RPMI7951 (cell line): ENCODE measurements at places on chromosomes 12 and 14. TPM values are rescaled to one million over a fixed set of nuclear protein-coding genes. Genes with fewer than 3 reads are reported as not detected.

GRCh38 chr12:104903648-104904423, 54.3 kb downstream of the SLC41A2 start:
- DNase-seq = no peak

- no peak for DNase-seq
Measured at GRCh38 chr14:103909531-103910261, 18.6 kb upstream of the TDRD9 start.

GRCh38 chr12:85834378-85834777, 1.8 kb downstream of the RASSF9 start:
- no peak for DNase-seq

- DNase-seq = peak; percentile 90
Measured at GRCh38 chr12:80187660-80188090, 88.3 kb downstream of the OTOGL start.

DNA sequence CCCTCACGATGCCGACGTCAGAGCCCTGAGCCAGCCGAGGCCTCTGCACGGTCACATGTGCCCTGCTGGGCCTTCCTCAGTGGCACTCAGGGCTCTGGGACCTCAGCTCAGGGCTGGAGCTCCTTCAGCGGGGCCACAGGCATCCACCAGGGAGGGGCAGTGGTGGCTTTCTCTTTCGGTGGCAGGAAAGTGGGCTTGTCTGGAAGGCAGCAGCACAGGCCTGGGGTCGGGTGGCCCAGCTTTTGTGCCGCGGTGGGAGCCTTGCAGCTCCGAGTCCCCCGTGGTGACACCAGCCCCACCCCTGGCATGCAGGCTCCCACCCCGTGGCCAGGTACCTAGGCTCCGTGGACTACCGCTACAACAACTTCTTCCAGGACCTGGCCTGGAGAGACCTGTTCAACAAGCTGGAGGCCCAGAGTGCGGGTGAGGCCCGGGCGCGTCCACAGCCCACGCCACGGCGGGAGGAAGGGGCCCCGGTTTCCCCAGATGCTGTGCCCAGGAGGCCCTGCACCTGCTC, 14.2 kb upstream of the TEX22 start:
- no peak for DNase-seq

- DNase-seq = no peak
Measured at GRCh38 chr12:51475543-51475942, 50.9 kb downstream of the SLC4A8 start.

GRCh38 chr14:22872033-22872832, 693 bp downstream of the LRP10 start:
- DNase-seq = peak; percentile 71

DNA sequence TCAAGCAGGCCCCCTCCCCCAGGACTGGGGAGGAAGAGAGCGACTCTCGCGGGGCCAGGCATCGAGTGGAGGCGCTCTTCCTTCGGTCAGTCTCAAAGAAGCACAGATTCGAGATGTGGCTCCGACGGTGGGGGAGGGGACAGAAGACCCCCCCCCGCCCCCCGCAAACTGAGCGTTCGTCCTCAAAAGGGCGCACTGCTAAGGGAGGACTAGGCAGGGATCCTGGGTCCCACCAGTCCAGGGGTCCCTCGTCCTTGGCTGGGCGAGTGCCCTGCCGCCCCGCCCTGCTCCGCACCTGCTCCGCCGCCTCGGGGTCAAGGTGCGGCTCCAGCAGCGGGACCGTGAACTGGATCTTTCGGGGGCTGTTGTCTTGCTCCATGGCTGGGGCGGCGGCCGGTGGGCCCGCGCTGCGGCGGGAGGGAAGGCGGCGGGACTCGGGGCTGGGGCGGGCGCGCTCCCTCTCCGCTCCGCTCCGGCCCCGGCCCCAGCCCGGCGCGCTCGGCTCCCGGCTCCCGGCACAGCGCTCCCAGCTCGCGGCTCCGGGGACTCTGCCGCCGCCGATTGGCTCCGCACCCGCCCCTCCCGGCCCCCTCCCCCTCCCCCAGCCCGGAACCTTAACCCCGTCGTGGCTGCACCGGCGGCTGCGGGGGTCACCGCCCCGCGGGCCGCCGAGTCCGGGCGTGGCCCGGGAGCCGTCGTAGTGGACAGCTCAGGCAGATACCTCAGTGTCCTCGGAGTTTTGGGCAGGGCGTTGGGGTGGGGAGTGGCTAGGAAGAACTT, at the start of gene PPP1R1A:
Gene PPP1R1A (minus strand): TSS at position 550 of the 780 bp plus-strand sequence. CDS start 171 bp downstream, at position 379.
- no peak for DNase-seq

- no peak for DNase-seq
Measured at GRCh38 chr14:61838661-61839245, 76.5 kb downstream of the SNAPC1 start.

DNA sequence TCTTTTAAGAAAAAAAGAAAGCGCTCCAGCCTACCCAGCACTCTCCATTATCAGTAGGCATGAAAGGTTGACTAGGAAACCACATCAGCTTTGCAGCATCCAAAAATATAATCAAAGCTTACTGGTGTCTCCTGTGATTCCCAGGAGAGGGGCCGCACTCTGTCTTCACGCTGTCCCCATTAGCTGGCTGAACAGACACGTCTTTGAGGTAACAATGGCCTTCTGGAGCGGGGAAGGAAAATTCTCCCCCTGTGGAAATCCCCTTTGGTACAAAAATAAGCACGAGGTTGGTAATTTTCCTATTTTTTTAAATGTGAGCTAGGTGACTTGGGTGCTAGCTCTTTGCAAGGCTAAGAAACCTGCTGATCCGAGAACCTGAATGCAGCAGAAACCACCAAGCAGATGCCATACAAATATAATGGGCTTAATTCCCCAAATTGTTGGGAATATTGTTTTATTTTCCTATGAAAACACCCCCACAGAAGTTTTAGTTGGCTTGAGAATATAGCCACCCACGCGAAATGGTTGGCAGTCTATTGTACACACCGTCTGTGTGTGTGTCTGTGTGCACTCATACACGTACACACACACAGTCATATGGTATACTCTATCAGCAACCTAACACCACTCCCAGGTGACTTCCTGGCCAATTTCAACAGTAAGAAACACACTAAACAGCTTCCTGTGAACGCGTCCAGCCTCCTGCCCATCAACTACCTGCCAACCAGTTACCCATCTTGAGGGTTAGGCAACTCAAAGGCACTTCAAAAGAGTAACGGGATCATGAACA, 71.2 kb downstream of the KSR2 start:
- no peak for DNase-seq

DNA sequence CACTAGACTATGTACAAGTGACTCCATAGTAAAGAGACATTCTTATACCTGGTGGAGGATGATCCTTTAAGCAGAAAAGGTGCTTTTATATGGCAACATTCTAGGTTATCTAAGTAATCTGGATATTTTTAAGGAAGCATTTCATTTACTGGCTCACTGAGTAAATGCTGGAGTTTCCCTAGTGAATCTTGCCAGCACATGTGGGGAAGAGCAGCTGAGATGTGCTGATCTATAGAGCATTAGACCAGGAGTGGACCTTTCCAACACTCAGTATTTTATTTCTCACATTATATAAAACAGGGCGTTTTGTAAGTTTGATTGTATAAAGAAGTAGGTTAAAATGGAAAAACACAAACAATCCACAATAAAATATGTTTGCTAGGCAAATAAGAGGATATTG, 478.5 kb downstream of the ATP23 start:
- peak; percentile 52 for DNase-seq

DNA sequence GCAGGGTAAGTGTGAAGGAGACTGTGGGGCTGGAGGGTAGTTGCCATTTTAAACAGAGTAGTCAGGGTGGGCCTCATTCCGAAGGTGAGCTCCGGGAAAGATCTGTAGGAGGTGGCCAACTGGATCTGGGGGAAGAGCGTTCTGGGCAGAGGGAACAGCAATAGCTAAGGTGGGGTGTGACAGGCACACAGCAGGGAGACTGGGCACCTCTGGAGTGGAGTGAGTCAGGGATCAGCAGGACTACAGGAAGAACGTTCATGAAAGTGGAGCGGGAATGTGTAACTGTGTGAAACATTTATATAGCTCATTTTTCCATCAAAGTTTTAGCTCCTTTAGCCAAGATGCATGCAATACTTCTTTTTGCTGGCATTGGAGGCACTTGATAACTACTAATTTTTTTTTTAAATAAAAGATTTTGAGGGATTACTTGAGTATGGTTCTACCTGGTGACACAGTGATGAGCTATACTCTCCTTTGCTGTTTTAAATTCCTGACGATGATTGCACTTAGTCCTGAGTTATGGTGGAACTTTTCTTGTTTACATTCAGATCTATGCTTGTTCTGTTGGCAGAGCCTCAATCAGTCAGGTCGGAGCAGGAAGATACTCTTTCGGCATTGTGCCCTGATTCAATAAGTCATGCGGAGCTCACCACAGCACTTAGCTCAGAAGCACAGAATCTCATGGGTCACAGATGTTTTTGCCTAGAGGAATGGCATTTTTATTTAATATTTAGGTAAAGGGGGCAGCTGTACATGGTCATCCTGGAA, 106.4 kb downstream of the WIF1 start:
- DNase-seq = no peak

GRCh38 chr14:103705118-103705503, 10.1 kb downstream of the XRCC3 start:
- DNase-seq = no peak

GRCh38 chr12:44441155-44441554, 435.0 kb downstream of the NELL2 start:
- DNase-seq = no peak

- DNase-seq = no peak
Measured at GRCh38 chr12:112349431-112349830, 32.8 kb downstream of the HECTD4 start.

DNA sequence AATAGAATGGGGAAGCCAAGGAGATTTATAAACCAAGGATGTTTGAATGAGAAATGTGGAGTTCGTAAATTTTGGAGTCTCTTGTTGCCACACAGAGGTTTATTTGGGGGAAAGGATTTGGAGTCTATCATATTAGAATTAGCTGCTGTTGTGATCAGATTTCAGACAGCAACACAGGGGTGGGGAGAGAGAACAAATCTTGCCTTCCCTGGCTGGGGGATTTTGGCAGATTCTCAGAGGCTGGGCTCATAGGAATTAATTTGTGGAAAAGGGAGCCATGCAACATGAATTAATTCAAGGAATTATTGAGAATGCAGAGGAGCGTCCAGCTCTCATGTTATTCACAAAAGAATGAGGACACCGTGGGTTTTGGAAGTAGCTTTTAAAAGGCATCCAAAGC, 73.9 kb upstream of the PRMT8 start:
- no peak for DNase-seq

GRCh38 chr12:123468786-123469185, 10.8 kb downstream of the SNRNP35 start:
- DNase-seq = no peak

DNA sequence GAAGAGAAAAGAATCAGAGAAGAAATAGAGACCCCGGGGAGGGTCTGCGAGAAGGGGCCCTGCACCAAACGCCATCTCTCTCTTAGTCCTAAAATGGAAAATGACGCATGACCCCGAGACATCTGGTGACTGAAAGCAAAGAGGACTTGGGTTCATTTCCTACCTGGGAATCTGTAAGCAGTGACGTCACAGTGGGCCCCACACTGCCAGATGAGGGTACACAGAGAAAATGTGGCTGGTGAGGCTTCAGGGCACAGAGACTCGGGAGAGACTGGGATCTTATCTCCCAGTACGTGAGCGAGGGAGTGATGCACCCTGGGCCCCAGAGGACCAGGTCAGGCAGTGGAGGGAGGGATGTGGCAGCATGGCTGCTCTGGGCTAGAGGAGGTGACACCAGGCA, 288.1 kb upstream of the SFSWAP start:
- no peak for DNase-seq

GRCh38 chr12:119669744-119670472, 2.0 kb downstream of the PRKAB1 start:
- no peak for DNase-seq

DNA sequence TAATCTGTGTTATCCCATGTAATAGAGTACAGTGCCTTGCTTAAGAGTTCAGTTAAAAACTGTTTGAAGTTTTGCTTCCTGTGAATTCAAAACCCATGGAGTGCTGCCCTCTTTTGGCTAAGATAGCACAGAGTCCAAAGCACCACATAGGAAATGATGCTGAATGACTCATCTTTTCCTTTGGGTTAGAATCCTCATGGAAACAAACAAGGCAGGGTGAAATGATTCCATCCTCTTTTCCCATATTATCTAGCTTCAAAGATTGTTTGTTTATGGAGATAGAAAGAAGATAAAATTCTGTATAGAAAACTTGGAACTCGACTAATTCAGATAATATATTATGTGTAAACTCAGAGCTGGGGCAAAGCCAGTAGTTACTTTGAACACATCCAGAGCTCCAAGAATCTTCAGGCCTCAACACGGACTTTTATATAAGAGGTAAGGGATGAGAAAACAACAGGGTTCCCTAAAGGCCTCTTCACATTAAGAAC, 87.4 kb downstream of the OTOGL start:
- peak; percentile 91 for DNase-seq

DNA sequence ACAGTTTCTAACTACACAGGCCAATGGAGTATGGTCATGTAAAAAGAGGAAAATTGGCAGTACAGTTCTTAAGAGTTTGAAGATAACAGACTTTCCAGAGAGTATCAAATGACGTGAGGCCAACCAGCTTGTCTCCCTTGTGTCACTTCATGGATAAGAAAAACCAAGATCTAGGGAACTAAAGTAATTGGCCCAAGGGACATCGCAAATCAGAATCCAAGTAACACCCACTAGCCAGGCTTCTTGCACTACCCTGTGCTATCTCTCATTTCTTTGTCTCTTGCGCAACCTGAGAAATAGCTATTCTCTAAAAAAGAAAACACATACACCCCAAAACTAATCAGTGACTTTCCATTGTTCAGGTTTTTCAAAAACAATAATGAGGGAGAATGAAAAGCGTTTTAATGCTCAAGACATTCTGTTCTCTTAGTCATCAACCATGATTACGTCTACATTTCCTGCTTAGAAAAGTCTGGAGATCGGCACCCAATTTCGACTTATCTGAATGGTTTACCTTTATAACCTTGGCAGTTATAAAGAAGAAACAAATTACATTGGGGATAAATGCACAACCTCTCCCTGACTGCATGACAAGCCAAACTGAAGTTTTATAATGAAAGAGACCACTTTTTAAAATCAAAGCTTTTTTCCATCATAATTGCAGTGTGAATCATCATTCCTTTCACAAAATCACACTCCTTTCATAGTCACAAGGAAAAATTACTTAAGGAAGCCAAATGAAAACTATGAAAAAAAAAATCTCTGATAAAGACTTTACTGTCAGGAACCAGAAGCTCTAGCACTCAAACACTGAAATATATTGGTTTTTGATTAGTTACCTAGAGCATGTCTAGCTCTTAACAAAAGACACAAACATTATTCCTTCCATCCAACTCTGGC, 42.1 kb downstream of the TMTC1 start:
- peak; percentile 25 for DNase-seq

- no peak for DNase-seq
Measured at GRCh38 chr12:132448463-132448820, 41.5 kb upstream of the FBRSL1 start.

- DNase-seq = no peak
Measured at GRCh38 chr12:109741970-109742703, 28.5 kb downstream of the FAM222A start.

- no peak for DNase-seq
Measured at GRCh38 chr14:93073358-93073707, 42.4 kb downstream of the ITPK1 start.

GRCh38 chr12:48084841-48085460, 20.9 kb downstream of the SENP1 start:
- DNase-seq = no peak

GRCh38 chr12:108505129-108505528, 9.9 kb upstream of the FICD start:
- peak; percentile 16 for DNase-seq

The CLEC2A gene
- not detected in 2 replicates for total RNA-seq

The AQP2 gene
- total RNA-seq = not detected in 2 replicates

The PCED1B gene
- 1.6 and 4.2 TPM in 2 replicates for total RNA-seq

The PTCSC3 gene
- not detected in 2 replicates for total RNA-seq

The BICDL1 gene
- not detected in 2 replicates for total RNA-seq
